Brain (organoid and tissue), 16 donors: ENCODE measurements at places on chromosomes 6 and 20.

GRCh38 chr20:40809361-40809760 is 120.3 kb upstream of the MAFB start:
- no peak for DNase-seq

DNA sequence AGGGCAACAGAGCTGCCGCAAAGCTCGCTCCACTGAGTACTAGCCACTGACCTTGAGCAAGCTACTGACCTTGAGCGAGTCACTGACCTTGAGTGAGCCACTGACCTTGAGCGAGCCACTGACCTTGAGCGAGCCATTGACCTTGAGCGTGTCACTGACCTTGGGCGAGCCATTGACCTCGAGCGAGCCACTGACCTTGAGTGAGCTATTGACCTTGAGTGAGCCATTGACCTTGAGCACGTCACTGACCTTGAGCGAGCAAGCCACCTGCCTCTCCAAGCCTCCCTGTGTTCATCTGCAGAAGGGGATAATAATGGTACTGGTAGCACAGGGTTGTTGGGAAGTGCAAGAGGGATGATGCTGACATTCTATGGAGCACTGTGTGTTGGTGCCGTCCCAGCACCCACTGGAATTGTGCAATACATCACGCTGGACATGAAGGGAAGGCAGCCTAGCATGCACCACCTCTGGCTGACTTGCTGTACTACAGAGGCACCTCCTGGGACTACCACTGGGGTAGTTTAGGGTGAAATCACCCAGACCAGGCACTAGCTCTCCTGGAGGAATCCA is 60.2 kb downstream of the CTCFL start:
- DNase-seq = no peak

- no peak for DNase-seq
These were observed 12.4 kb downstream of the PKIG start for GRCh38 chr20:44594730-44595129.

- DNase-seq = peak; percentile 45
These were observed 28.4 kb downstream of the CHMP4B start for GRCh38 chr20:33839591-33839990.

DNA sequence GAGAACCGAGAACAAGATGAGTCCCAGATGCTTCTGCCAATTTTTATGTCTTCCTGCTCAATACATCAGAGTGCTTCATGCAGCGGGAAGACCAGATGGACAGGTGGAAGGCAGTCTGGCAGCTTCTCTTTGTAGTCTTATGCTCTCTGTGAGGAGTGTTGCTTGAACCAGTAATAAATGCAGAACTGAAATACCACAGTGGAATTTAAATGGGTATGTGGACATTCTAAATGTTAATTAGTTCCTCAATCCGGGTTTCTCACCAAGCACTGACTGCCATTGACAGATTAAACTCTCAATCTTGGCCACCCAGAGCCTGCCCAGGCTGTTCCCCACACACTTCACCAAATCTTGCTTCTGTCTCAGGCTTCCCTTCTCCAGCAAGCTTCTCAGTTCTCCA is 695.5 kb upstream of the CHD6 start:
- no peak for DNase-seq
